ENCODE measurements at places on chromosomes 3 and 15.
A peak's percentile ranks its signal among the peaks of the same experiment; 100 is the strongest.

GRCh38 chr3:67384760-67385397, 269.5 kb downstream of the SUCLG2 start:
- peak; percentile 60 for DNase-seq

- DNase-seq = no peak
Measured at GRCh38 chr3:10280177-10280529, 12.6 kb downstream of the GHRL start.

DNA sequence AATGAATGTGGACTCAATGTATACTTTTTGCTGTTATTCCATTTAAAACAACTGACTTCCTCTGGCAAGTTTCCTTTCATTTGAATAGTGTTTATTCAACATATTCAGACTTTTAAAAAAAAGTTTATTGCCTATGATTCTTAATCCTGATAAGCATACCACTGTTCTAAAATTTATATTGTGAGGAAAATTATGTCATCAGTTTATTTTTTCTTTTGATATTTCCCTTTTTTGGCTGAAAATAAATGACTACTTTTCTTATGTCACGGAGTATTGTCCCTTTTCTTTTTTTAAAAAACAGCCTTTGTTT, 109.5 kb downstream of the CDIN1 start:
- DNase-seq = no peak

GRCh38 chr15:31309893-31310606, 16.6 kb upstream of the KLF13 start:
- no peak for DNase-seq

GRCh38 chr3:116199063-116199462, 246.2 kb downstream of the LSAMP start:
- no peak for DNase-seq

DNA sequence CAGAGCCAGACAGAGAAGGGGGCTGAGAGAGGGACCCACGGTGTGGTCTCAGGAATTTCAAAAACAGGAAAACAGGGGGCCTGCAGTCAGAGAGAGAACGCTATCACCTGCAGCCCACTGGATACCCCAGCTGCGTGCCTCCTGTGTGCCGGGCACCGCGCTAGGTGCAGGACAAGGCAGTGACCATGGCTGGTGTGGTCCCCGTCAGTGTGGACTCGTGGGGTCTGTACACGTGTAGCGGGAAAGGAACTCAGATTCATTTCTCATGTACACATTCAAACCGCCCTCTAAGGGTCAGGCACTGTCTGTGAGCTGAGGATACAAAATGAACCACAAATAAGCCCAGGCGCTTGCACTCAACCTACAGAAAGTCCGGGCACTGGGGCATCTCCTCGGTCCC, 20.9 kb downstream of the SSUH2 start:
- no peak for DNase-seq

GRCh38 chr3:194727435-194728128, 41.9 kb downstream of the FAM43A start:
- no peak for DNase-seq

Data from right hindlimb (tissue), 1 donor.